ENCODE measurements at places on chromosomes 16 and 17.

- DNase-seq = no peak
Observed at GRCh38 chr16:67193536-67193935, 1.6 kb downstream of the E2F4 start.

GRCh38 chr16:58036943-58037342 lies 11.4 kb downstream of the MMP15 start:
- no peak for DNase-seq

DNA sequence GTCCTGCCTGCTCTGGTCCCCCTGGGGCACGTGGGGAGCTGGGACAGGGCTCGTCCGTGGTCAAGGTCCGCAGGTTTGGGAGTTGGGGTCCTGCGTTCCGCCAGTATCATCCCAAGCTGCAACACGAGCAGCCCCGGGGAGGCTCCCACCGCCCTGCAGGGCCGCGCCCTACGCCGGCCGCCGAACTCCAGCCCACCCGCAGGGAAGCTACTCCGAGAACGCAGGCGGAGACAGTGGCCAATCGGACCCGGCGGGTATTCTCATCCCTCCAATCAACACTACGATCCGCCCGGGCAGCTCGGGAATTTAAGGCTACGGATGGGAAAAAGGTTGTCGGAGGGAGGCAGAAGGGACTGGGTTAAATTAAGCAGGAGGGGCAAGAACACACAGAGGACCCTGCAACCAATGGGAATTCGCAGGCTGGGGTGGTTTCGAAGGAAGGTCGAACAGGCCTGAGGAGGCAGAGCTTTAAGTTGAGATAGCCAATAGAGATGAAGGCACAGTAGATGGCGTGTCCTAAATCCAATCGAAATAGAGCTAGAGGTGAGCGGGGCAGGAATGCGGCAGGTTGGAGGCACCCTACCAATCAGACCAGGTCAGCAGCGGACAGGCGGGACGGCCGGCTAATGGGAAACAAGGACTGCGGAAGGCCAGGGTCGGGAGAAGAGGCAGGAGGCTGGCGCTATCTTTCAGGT lies 626 bp downstream of the SPAG7 start:
- DNase-seq = peak; percentile 97

DNA sequence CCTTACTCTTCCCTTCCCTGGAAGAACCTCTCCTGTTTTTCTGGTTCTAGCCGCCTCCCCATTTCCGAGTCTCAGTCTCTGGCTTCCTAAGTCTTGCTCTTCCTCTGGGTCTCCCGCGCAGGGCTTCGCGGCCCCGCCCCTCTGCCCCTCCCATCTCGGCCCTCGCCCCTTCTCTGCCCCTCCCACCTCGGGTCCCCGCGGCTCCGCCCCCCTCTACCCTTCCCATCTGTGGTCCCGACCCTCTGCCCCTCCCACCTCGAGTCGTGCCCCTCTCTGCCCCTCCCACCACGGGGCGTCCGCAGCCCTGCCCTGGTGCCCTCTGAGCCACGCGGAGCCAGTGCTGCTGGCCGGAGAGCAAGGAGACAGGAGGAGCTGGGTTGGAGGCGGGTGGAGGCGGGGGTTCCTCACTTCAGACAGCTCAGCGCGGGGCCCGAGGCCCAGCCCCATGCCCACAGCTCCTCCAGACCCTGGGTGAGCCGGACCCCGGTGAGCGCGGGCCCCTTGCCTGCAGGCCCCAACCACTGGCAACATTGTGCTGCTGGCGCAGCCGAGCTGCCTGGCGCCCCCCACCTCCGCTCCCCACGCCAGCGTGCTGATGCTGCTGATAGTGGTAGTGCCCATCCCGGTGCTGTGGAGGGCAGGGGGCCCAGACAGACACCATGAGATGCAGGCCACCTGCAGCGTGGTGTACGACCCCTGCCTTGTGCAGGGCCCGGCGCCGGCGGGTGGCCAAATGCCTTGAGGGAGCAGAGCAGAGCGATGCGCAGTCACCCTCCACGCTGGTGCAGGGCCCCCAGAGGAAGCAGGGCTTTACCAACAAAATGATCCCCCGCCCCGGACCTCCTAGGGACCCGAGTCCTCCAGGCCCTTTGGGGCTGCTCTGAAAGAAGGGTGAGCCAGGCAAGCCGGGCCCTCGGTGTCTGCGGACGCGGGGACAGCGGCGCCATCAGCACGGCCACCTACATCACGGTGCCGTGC lies 2115.3 kb downstream of the TP53TG3F start:
- no peak for DNase-seq

DNA sequence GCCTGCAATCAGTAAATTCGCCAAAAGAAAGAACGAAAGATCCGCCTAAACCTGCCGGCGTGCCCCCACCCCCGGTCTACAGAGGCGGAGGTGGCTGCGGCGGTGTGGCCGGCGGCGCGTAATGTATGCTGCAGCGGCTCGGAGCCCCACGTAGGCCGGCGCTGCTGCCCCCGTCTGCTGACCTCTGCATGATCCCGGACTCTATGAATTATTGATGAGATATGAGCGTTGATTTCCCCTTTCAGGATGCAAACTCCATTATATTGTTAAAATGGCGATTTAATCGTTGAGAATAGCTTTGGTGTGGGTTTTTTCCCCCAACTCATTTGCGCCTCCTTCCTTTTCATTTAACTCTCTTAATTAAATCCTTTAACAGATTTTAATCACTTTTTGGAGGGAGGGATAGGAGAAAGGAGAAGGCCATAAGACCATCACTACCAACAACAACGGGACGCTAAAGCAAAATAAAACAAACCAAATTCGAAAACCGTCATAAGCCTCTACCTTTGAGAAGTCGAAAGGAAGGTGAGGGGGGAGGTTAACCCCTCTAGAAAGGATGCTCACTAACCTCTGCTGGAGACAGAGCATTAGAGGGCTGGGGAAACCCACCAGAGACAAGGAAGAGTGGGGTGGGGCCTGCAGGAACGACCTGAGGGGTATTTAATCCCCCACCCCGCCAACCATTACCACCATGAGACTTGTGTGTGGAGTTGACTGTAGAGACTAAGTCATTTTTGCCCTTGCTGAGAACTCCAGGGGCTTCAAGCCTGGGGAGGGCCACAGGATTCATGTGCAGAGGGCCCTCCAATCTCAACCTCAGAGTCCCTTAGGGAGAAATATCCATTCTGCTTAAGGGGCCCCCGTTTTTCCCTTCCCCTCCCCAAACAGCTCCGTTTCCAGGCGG lies 3.4 kb downstream of the HOXB3 start:
- DNase-seq = peak; percentile 39

GRCh38 chr16:59259074-59259949 lies 525.2 kb upstream of the GOT2 start:
- no peak for DNase-seq

- DNase-seq = no peak
Observed at GRCh38 chr17:17388657-17389496, 85.7 kb downstream of the NT5M start.

- DNase-seq = peak; percentile 82
Observed at GRCh38 chr17:66727634-66728570, 107.0 kb upstream of the CACNG5 start.

- DNase-seq = no peak
Observed at GRCh38 chr17:2952174-2952845, 111.1 kb downstream of the OR1D5 start.

DNA sequence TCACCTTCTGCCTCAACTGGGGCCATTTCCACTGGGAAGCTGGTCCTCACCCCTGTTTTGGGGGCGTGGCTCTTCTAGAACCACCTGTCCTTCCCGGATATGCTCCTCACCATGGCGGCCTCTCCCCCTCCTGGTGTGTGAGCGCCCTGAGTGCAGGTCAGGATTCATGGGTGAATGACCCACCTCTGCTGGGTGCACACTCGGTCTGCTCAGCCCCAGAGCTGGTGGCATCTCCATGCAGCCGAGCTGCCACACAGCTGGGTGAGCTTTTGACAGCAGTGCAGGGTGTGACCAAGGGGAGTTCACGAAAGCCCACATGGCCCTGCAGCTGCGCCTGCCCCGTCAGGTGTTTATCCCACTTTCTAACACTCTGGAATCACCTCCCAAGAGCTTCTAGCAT lies 27.3 kb downstream of the GRIN2C start:
- DNase-seq = peak; percentile 66

- DNase-seq = no peak
Observed at GRCh38 chr16:11076259-11077018, 132.1 kb downstream of the CLEC16A start.

DNA sequence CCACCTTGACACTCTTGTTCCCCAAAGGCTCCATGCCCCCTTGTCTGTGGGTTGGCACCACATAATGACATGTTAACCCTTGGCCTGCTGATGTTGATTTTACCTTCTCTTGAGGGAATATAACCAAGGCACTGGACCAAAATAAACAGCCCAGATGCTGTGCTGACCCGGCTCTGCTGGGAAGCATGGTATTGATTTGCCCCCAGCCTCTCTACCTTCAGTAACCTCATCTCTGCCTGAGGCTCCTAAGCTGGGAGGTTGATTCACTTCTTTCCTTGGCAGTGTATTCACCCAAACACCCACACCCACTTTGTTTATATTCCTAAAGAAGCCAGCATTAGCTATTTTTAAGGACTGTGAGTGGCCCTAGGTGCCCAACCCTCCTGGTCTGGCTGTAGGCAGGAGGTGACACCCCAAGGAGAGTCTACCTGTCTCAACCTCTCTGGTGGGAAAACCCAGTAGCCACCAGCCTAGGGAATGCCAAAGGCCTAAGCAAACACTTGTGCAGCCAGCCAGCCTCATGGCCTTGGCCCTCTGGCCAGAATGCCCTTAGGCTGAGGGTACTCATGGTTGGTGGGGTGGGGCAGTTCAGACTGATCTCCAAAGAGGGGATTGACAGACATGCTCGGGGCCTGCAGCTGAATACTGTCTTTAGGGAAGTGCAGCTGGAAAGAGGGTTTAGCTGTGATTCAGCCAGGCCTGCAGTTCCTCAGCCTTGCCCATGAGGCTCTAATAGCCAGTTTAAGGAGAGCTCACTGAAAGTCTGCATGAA lies 42.7 kb downstream of the GNAO1 start:
- DNase-seq = no peak

DNA sequence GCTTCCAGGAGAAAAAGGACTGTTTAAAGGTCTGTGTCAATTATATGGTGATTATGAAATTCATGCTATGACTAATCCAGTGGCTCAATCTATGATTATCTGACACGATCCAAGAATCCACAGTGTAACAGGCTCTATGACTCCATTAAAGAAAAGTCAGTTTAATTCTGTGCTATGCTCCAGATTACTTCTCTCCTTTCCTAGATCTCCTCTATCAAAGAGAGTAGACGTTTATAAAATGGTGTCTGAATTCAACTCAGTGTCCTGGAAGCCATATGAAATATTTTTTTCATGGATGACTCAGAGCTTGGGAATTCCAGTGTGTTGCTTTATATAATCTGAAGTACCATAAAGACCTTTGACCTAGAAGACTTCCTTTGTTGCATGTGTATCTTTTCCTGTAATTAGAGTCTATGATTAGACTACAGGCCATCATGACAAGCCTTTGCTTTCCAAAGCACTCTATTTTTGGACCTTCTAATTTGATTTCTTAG lies 27.0 kb upstream of the NF1 start:
- DNase-seq = peak; percentile 33

DNA sequence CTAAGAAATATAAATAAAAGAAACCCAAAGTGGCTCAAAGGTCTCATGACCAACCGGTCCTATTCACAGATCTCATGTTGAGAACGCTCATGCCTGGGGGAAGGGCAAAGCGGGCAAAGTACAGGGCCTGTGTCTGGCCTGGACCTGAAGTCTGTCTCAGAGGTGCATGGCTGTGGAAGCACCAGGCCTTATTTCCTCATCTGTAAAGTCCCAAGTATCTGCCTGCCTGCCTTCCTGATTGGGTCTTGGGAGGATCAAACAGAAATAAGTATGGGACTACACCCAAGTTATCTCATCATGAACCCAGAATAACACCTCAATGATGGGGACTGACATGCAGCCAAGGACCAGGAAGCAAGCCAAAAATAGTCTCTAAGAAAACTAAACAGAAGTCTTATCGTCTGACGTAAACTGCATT lies 14.2 kb downstream of the AXIN2 start:
- no peak for DNase-seq

GRCh38 chr16:12742741-12743140 lies 60.9 kb downstream of the CPPED1 start:
- DNase-seq = no peak

DNA sequence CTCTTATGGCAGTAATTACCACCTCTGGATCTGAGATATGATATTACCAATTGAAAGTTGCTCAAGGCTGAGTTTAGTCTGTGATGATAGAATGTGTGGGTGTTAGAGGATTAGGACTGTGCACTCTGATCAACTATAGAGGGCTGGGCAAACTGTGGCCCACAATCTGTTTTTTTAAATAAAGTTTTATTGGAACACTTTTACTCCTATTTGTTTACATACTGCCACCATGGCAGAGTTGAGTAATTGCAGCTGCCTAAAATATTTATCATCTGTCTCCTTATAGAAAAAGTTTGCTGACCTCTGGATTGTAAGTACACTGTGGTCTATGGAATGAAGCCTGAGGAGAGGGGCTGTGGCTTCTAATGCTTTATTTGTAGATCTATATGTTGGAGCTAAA lies 71.5 kb upstream of the N4BP1 start:
- DNase-seq = no peak

DNA sequence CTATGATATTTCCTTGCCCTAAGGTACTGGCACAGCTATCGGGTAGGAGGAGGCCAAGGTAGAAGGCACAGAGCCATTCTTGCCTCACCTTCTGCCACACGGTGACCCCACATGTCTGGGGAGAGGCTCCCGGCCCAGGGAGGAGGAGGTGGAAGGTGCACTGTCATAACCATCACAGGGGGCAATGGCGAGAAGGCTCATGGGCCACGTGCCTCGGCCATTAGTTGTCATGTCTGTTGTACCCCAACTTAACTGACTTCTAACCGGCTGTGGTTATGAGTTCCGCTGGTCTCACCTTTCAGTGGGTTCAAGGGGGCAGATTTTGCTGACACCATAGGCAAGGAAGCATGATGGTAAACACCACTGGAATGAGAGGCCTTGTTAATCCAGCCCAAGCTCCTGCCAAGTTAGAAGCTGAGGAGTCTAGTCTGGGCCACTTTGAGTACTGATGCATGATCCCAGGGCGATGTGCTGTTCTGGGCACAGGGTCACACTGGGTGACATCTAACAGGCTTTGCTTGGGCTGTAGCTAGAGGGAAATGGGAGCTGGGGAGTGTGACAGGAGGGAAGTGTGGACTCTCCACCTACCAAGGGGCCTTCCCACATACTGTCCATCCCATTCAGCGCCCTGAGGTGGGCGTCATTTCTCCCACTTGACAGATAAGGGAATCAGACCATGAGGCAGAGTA lies 39.6 kb downstream of the HLF start:
- no peak for DNase-seq

- DNase-seq = peak; percentile 17
Observed at GRCh38 chr16:55401046-55401445, 77.0 kb downstream of the IRX6 start.

DNA sequence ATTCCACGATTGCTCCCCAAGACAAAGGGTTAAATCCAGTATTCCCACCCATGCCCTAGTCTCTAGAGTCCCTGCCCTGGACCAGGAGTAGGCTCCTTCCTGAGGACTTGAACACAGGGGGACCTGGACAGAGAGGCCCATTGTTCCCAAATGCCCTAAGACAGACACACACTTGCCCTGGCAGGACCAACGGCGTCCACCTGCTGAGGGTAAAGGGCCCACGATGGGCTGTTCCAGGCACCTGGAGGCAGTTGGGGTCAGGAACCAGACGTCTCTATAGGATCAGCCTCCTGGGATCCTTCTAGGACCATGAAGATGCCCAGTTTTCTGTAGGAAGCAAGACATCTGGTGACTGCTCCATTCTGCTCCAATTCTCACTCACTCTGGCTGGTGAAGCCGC lies 39.3 kb downstream of the TNFRSF13B start:
- no peak for DNase-seq

- DNase-seq = peak; percentile 23
Observed at GRCh38 chr16:11629071-11630030, 38.9 kb upstream of the SNN start.

Data from NCI-H69 (cell line).